ENCODE measurements at places on chromosomes 16 and 17. TPM values are rescaled to one million over a fixed set of nuclear protein-coding genes. Genes with fewer than 3 reads are reported as not detected.

Gene IRX3
- under 0.01 TPM for total RNA-seq

Gene CCL8
- 1.2 TPM for total RNA-seq

Gene FAAP100
- 19.9 TPM for total RNA-seq

Gene CBX2
- 1.2 TPM for total RNA-seq

Gene KCNJ2
- 8.6 TPM for total RNA-seq

Gene DPEP1
- total RNA-seq = 0.33 TPM

Gene PNMT
- not detected for total RNA-seq

Gene NAE1
- 53.1 TPM for total RNA-seq

Gene SLC5A2
- 0.15 TPM for total RNA-seq

Gene OR1A1
- total RNA-seq = not detected

Gene FOXO3B
- 3.8 TPM for total RNA-seq

Gene RHBDL1
- total RNA-seq = 9.4 TPM

Gene SSTR5
- total RNA-seq = not detected

Gene HSD17B1
- 1.8 TPM for total RNA-seq

Gene TPSD1
- not detected for total RNA-seq

Gene MAP1LC3B
- total RNA-seq = 40.9 TPM

Gene NOD2
- total RNA-seq = under 0.01 TPM

Gene TAT
- total RNA-seq = not detected

Gene CCDC57
- total RNA-seq = 16.0 TPM

Gene FBXO39
- total RNA-seq = 0.15 TPM

Gene LITAFD
- total RNA-seq = not detected

Data from smooth muscle cell of trachea (primary cell).